ENCODE measurements at places on chromosomes 2 and 18.
A peak's percentile ranks its signal among the peaks of the same experiment; 100 is the strongest.

DNA sequence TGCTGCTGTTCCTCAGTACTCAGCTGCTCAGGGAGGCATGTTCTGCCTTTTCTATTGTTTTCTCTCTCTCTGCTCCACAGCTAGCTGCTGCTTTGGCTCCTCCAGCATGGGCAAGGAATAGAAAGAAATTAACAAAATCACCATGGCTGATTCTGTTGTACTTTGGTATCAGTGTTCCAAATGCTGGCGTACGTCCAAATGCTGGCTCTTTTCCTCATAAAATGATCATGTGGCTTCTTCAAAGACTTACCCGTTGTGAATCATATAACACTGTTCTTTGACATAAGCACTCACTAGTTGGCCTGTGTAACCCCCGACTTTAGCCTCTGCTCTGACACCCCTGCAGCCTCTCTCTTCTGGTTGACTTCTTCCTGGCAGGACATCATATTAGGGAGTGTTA, 547.6 kb downstream of the CPS1 start:
- no peak for DNase-seq

DNA sequence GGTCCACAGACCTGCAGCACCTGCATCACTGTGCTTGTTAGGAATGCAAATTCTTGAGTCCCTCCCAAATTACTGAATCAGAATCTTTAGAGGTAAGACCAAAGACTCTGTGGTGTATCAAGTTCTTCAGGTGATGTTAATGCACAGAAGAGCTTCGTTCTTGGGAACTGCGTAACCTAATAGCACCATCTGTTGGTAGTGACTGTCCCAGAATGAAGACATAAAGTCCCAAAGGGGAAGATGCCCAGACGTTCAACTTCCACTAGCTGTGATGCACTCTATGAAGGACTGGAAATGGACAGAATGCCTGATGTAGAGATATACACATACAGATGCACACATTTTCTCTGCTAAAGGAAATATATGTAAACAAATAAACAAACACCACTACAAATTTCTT, 576.0 kb downstream of the LRP1B start:
- DNase-seq: no peak

DNA sequence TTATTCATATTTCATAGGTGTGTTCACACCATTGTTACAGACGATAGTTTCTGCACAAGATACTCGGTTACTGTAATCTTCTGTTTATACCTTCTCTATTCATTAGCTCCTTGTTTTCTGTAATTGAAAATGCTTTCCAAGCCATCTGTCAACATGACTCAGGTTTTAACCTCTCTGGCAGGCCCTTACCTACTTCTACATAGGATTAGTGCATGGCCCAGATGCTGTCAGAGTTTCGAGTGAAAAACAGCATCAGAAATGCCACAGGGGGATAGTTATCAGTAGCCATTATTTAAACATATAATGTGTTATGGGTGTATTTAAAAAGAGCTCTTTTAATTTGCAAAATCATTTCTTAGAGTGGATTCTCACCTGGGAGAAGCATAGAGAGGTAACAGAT, 596.4 kb downstream of the FBXO15 start:
- DNase-seq: no peak

- no peak for DNase-seq
These were observed 276.4 kb downstream of the RPIA start for GRCh38 chr2:88967844-88968243.

GRCh38 chr18:53503914-53504441, 720.5 kb downstream of the MBD2 start:
- DNase-seq: no peak

- DNase-seq: no peak
These were observed 66.7 kb upstream of the RPL31 start for GRCh38 chr2:100935372-100935752.

DNA sequence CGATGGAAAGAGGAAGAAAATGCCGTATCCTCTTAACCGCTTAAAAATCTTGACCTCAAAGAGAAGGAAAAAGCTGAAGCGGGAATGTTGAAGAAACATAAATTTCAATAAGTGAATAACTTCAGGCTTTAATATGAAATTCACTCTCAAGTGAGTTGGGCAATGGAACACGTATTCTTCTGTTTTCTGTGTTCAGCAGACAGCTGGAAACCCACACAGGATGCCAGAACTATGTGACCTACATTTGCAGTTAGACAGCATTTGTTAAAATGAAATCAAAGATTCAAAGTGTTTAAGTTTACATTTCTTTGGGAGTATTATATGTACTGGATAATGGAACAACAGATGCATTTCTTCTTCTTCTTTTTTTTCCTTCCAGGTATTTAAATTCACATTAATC, 80.5 kb upstream of the SPATS2L start:
- DNase-seq: no peak

- DNase-seq: peak; percentile 20
These were observed 202 bp downstream of the MCEE start for GRCh38 chr2:71129902-71130151.

GRCh38 chr2:52611759-52612158, 1155.8 kb upstream of the CHAC2 start:
- DNase-seq: no peak

DNA sequence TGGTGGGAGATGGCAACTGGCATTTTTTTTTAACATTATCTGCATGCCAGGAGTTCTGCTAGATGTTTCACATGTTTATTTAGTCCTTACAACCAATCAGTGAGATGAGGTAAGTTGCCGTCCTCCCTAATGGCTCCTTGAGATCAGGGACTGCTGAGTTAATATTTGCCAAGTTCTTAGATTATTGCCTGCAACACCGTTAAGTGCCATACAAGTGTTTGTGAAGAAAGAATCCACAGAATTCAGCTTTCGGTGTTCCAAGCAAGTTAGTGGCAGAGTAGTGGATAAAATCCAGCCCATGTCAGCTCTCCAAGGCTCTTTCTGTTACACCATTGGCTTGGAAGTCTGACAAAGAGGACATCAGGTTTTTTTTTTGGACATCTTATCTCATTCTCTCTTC, 95.9 kb downstream of the C1QL2 start:
- DNase-seq: no peak

DNA sequence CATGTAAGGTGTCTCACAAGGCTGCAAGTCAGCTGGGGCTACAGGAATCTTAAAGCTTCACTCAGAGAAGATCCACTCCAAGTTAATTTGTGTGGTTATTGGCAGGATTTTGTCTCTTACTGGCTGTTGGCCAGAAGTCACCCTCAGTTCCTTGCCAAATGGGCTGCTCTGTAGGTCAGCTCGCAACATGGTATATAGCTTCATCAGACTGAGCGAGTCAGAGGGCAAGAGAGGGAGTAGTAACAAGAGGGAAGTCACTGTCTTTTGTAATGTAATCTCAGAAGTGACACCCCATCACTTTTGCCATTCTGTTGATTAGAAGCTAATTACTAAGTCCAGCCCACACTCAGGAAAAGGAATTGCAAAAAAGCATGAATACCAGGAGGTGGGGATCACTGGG, 119.5 kb downstream of the LRRTM1 start:
- DNase-seq: no peak

DNA sequence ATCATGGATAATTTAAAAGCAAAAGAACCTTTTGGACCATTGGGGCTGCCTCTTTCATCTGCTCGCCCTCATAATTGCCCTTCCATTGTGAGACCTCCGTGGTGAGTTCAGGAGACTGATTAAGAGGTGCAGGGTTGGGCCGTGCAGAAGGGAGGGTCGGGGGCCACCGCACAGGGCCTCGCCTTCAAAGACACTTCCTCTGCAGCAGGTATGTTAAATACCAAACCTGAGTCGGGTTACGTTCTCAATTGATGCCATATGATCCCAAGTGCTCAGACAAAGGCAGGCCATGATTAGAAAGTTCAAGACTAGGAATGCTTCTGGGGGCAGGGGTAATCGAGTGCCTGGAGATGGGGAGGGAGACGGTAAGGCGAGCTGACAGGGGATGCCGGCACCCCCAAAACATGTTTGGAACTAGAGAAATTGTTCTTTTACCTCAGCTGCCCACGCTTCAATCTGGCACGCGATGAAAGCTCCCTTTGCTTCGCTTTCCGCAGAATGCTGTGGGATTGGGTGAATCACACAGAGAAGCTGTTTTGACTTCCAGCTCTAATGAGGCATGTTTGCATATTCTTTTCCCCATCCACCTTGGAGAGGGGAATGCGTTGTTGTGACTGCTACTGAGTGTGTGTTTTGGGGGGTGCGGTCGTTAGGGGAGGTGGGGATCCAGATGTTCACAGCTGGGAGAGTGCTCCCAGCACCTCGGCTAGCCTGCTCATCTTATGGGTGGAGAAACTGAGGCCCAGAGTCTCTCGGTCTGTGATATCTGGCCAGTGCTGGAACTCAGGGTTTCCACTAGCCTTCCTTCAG, 309.1 kb downstream of the MYCN start:
- no peak for DNase-seq

DNA sequence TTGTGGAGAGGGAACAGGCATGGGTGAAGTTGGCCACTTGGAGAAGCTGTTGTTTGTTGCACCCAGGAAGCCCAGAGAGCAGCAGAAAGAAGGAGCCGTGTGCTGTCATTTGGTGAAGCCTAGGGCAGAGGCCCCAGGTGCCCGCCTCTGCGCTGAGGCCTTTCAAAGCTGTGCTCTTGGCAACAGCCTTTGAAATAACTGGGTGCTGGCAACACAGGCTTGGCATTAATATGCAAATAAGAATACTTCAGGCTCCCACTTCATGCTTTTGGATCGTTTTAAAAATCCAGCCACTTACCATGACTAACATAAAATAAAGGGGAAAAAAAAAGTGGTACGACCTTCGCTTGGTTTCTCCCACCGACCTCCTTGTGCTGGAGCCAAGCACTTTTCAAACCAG, 41.1 kb downstream of the DHRS9 start:
- DNase-seq: no peak

GRCh38 chr2:30512243-30512886, 65.3 kb downstream of the LCLAT1 start:
- DNase-seq: no peak

DNA sequence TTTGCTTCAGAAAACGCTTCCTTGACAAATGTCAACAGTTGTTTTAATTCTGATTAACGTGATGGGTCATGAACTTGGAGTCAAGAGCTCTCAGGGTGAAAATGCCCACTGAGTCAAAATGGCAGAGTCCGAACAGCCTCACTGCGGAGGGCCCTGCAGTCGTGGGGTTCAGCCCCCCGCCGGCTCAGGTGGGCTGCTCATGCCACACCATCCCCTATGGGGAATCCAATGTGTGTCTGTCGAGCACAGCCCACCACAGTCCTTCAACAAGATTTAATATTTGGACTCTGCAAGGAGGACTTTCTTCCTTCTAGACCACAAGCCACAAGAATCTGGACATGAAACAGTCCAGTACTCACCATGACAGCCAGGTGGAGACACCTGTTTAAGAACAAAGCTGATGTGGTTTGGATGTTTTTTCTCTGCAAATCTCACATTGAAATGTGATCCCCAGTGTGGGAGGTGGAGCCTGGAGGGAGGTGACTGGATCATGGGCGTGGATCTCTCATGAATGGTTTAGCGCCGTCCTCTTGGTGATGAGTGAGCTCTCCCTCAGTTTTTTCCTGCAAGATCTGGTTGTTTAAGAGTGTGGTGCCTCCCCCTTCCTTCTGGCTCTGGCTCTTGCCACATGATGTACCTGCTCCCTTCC, 201.0 kb downstream of the NDUFA10 start:
- peak; percentile 10 for DNase-seq

- no peak for DNase-seq
These were observed 20.8 kb upstream of the GCG start for GRCh38 chr2:162172802-162173370.

DNA sequence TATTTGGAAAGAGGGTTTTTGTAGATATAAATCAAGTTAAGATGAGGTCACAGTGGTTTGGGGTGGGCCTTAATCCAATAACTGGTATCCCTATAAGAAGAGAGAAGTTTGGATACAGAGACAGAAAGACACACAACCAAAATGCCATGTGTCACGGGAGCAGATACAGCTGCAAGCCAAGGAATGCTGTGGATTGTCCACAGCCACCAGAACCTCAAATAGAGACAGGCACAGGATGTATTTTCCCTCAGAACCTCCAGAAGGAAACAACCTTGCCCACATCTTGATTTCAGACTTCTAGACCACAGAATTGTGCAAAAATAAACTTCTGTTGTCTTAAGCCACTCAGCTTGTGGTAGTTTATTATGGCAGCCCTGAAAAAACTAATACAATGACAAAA, 105.5 kb downstream of the GCA start:
- DNase-seq: no peak

DNA sequence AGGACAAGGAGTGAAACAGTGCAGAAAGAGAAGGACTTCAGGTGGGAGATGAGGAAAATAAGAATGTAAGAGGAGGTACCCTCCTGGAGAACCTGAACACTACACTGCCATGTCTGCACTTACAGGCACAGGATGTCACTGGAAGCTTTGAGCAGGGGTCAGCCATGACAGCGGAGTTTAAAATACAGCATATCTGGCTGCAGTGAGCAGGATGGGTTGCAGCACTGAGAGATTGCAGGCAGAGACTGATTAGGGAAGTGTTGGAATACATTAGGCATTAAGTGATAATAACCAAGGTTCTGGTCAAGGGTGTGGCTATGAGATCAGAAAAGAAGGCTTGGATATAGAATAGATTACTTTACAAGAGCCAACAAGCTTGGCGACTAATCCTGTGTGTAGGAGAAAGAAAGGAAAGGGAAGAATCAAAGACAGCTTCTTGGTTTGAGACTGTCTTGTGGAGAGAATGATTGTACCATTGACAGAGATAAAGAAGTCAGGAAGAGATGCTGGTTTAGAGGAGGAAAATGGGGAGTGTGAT, 171.1 kb upstream of the RBMS1 start:
- no peak for DNase-seq

- no peak for DNase-seq
These were observed 27.5 kb downstream of the ZNF516 start for GRCh38 chr18:76467371-76468190.

DNA sequence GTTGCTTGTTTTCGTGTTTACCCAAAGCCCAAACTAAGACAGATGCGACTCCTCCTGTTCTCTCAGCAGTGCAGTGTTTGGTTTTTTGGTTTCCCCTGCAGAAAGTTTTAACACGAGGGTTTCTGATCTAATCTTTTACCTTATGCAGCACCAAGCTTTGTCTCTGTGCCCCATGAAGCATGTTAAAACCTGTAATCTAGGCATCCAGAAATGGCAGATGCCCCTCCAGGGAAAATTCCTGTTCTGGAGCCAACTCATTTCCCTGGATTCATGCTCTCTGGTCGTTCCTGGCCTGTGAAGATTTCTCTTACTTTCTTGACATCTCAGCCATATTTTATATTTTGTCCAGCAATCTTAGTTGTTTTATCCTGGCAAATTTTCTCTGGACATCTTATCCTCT, 91.5 kb downstream of the LTBP1 start:
- no peak for DNase-seq

DNA sequence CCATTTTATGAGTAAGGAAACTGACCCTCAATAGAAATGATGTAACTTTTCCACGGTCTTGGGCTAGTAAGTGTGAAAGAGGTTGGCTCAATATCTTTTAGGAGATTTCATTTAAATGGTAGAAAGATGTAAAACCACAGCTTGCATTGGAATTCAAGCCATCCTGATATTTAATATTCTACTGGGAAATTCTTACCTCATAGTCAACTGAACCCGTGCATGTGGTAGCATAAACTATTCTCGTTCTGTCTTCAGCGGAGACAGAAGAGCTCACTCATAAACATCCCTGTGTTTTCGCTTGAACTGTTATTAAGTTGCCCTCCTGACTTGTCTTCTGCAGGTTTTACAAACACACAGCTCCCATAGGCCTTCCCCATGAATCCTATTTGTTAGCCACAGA, 8.5 kb upstream of the SPATS2L start:
- no peak for DNase-seq

- peak; percentile 22 for DNase-seq
These were observed 33.5 kb upstream of the CRIM1 start for GRCh38 chr2:36322108-36322507.
